ENCODE measurements at places on chromosomes 3 and 15.
A peak's percentile ranks its signal among the peaks of the same experiment; 100 is the strongest.

DNA sequence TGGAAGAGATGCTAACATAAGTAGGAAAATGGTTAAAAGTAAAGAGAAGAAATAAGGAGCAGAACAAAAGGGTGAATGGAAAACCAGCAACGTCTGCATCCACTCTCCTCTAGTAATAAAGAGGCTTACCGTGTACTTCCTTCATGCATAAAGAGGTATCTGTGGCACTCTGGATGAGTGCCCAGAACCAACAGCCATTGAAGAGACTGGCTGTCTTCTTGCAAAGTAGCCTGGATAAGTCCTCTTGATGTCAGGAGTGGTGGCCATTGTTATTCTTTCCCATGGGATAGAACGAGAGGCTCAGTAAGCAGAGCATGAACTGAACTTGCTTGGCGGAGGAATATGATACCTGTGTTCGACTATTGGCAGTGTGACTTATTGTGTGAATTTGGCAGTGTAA is 186.2 kb upstream of the RASGRP1 start:
- DNase-seq: no peak

GRCh38 chr3:95394286-95394685 is 1331.4 kb downstream of the NSUN3 start:
- DNase-seq: no peak

DNA sequence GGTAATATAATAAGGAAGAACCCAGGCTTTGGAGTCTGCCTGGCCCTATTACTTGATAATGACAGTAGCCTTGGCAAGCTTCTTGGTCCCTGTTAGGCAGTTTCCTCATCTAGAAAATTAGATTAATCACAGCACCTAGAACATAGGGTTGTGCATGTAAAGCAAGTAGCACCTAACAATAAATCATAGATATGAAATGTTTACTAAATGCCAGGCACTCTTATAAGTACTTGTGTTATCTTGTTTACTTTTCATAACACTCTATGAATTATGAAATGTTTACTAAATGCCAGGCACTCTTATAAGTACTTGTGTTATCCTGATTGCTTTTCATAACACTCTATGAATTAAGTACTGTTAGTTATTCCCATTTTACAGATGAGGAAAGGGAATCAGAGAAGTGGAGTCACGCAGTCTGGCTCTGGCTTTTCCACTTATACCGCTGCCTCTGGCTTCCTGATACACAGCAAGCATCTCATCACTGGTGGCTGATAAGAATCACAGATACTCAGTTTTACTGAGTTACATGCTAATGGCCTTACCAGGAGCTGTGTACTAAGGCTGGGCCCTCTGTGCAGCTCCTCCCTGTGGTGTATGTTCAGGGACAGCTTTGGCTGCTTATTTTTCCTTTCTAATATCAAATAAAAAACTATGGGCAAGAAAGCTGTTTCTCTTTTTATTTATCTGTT is 123.4 kb downstream of the FEZF2 start:
- DNase-seq: no peak

- DNase-seq: no peak
Observed at GRCh38 chr3:168117059-168117458, 21.3 kb upstream of the GOLIM4 start.

GRCh38 chr3:169171739-169172138 is 491.8 kb downstream of the MECOM start:
- no peak for DNase-seq

DNA sequence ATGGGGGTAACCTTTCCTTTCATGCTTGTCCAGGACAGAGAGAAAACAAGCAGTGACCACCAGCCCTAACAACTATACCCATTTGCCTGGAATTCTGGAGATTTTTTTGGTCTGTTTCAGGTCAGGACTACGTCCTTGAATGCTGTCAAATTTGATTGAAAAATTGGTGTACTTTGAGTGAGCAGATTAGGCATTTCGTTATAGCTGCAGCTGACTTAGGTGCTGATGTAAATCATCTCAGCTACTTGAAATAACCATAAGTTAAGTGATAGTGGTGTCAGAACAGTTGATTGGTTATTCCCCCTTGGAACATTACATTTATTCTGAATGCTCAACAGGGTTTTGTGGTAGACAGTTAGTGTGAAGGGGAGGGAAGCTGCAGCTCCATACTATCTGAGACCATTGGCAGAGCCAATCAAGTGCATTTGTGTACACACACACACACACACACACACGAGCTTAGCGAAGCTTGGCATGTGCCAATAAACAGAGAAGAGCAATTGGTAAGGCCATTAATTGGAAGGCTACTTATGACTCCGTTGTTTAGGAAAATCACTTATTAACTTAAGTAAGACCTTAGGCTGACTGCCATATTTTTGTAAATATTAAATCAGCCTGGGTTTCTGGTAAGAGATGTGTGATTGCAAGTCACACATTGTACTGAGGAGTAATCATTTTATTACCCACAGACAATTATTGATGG is 447.8 kb downstream of the MFSD1 start:
- no peak for DNase-seq

DNA sequence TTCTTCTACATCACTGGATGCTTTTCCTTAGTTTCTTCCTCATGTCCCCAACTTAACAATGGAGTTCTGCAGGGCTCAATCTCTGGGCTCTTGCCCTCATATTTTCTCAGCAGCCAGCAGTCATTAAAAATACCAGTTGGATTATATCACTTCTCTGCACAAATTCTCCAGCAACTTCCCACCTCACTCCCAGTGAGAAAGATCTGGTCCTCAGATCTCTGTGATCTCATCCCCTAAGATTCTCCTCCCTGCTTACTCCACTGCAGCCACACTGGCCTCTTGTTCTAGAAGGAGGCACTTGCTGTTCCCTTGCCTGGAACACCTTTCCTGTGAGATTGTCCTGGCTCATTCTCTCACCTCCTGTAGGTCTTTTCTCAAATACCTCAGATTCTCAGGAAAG is 6.1 kb downstream of the ERICH6 start:
- DNase-seq: no peak

GRCh38 chr3:158443632-158444031 is 127.4 kb upstream of the MLF1 start:
- no peak for DNase-seq

- DNase-seq: no peak
Observed at GRCh38 chr3:113981803-113982202, 34.0 kb downstream of the ZDHHC23 start.

DNA sequence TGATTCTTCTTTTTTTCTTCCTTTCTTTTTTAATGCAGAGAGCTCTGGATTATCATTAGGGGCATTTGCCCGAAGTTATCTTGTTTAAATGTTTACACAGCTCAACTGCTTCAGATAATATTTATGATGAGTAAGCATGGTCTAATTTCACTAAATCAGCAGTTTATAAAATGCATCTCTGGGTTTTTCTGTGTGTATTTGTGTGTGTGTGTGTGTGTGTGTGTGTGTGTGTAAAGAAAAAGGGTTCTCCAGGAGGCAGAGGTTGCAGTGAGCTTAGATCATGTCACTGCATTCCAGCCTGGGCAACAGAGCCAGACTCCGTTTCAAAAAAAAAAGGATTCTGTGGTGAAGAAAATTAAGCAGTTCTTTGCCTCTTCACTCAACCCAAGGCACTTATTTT is 25.9 kb upstream of the TNFSF10 start:
- no peak for DNase-seq

DNA sequence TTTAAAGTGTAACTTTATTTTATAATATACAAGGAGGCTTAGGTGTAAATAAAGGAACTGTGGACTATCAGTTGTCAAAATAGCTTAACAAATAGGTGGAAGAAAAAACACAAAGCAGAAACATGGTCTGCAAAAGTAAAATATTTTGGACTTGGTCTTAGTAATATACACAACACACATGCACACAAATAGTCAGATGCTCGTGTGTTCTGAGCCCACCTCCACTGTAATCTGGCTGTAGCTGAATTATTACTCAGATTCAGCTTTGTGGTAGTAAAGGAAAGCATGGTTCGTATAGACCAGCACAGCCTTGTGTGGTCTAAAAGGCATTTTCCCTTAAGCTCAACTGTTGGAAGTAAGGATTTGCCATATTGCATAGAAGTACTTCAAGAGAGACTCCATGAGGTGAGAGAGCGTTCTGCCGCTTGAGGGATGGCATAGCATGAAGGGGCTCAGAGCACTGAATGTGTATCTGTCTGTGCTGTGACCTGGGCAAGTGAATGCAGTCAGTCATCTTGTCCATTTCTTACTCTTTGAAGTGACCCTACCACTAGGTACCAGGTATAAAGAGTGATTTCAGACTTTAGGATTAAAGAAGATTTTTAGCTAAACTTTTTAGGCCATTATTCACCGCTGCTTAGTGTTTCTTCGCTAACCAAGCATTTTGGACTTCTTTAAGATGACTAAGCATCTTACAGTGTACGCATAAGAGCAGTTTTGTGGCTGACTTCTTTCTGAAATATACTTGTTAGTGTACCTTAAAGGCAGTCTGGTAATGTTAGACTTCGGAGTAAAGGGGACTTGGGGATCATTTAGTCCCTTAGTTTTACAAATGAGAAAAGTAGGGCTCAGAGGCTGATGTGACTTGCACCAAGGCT is 15.2 kb downstream of the TPM1 start:
- DNase-seq: no peak

DNA sequence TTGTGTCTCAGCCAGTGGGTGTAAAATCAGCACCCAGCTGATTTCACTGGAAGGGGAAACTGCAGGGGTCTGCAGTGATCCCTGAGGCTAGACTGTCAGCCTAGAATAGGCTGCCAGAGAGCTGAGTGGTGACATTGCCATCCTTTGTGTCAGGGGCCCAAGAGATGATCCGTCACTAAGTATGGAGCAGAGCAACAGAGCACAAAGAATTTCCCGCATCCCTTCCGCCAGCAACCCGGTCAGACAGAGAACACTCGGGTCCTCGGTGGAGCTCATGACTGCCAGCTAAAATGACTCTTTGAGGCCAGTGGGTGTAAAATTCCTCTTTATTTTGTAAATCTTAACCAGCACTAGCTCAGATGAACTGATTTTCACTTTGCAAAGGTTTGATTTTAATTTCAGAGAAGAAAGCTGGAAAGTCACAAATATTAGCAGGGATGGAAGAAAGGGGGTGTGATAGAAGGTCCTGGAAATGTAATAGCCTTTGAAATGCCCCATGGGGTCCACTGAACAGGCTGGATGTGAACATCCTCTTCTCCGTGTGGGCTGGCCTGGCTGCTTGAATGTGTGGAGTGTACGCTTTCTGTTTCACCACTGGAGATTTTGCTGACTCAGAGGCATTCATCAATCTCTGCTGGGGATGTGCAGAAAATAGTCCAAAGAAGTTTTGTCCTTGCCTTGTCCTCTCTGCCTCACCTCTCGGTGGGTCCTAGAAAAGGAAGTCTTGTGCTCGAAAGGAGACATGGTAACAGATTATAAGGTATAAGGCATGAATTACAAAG is 138.8 kb downstream of the SV2B start:
- no peak for DNase-seq

- no peak for DNase-seq
Observed at GRCh38 chr3:159667261-159667660, 321.4 kb upstream of the IL12A start.

DNA sequence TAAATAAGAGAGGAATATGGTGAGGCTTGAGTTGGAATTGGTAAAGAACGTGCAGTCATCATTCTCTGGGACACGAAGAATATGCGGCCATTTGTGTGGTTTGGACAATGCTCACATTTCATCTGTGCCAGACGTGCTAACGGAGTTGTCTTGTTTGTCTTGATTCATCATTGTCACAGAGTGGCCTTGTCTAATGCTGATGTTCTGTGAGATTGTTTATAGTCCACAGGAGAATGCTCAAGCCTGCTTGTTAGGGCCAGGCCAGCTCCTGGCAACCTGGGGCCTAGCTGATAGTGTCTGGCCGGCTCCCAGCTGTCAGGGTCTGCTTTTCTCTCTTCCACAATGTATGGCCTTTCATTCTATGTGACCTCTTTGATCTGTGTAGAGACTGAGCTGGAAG is 384.7 kb downstream of the EDEM1 start:
- no peak for DNase-seq

DNA sequence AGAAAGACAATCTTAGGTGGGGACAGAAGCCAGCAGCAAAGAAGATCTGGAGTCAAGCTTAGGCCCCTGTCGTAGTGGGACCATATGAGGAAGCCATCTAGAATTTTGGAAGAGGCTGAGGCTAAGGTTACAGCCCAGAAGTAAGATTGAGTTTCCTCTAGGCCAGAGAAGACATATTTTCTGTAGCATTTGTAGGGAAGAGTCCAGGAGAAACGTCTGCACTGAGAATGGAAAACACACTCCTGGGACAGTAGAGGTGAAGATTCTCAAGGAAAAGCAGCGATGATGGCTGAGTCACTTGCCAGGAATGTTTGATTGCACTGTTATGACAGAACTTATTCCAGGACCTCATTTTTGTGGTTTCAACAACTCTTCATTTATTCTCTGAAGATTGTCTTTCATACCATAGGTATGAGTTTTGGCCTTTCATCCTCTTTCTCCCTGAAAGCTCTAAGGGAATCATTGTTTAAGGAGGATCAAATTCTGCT is 107.2 kb downstream of the GTPBP8 start:
- peak; percentile 92 for DNase-seq

DNA sequence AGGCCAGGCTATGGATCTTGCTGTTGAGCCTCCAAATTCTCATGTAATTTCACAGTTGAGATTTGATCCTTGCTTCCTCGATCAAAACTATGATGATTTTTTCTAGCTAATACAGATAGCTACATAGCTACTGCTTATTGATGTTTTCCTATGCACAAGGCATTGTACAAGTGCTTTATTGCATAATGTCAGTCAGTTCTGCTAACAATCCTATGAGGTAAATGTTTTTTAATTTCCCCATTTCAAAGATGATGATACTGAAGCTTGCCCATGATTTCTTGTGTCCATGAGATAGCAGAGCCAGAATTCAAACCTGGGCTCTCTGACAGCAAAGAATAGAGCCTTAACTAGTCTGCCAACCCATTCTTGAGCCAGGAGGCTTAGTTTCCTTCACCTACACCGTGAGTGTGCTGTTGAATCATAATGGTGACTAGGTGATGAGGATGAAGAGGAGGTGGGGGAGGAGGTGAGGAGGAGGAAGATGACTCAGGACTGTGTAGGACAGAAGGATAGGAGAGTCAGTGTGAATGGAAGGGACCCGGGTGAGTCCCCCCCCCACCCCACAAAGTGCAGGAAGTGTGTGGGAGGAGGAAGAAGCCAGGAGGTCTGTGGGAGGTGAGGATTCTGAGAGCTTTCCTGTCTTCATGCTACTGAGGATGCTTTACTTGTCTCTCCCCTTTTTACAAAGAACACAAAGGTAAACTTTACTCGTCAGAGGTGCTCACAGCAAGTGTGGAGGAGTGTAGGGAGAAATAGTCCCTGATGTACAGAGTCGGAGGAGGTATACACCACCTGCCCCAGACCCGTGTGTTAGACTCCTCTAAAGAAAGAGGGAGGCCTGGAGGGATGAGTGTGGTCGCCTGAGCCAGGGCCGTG is 3.6 kb downstream of the TAGLN3 start:
- no peak for DNase-seq

DNA sequence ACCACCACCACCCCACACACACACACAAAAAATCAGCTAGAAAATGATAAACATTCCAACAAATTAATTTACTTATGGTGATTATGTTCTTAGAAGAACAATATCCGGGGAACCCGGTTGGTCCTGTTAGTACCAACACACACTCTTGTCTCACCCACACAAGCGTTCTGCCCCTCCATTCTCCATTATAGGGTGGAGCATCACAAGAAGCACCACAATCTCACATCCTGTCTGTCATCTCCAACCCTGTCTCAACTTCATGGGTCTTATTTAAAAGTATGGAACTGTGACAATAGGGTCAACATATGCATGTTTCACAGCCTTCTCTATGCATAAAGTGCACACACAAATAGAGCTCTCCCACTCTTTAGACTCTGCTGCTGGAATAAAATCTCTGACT is 5.6 kb downstream of the GSK3B start:
- no peak for DNase-seq
